Kidney capillary endothelial cell (primary cell): ENCODE measurements at places on chromosomes 16 and 17.
A peak's percentile ranks its signal among the peaks of the same experiment; 100 is the strongest.

DNA sequence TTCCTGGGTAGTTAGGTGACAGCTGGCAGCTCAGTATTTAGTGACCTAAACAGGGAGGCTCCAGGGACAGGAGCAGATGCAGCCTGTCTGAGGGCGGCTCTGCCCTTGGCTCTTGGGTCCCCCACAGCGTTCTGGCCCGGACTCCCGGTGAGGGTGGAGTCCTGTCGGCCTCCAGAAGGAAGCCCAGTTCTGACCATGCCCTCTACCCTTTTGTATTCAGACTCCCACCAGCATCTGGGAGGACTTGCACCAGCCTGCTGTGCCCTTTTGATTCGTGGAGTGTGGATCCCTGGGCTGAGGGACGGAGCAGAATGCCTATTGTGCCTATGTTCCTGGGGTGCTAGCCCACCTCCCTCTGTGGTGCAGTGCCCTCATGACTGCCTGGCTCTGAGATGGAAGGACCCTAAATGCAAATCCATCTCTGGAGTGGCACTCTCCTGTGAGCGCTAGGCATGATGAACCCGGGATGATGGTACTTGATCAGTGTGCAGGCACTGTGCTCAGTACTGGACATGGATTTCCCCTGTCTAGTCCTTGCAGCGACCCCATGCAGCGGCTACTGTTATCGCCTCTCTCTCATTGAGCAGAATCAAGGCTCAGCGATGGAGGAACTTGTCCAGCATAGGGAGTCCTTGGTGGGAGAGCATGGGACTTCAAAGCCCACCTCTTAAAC is 123.1 kb downstream of the SNX29 start:
- no peak for DNase-seq

DNA sequence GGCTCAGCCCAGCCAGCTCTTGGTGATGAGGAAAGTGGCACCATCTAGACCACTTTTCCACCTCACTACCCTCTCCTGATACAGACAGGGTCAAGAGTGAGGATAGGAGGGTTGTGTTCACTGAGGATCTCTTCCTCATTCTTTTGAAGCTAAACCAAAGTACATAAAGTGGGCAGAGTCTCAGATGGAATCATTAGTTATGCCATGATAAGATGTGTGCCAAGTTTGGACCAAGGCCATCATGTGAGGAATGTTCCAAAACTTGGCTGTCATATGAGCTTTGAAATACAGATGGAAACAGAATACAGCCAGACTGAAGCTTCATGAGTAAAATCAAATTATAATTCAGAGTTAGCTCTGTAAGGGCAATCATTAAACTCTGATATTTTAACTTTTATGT is 37.2 kb downstream of the ACSM1 start:
- DNase-seq: no peak

GRCh38 chr17:64190472-64190871 is 60.5 kb upstream of the ERN1 start:
- peak; percentile 56 for DNase-seq

GRCh38 chr17:20022701-20023100 is 13.5 kb downstream of the SPECC1 start:
- no peak for DNase-seq

GRCh38 chr17:80605326-80606066 is 60.9 kb downstream of the RPTOR start:
- no peak for DNase-seq

- no peak for DNase-seq
These were observed 61.6 kb downstream of the TIMM22 start for GRCh38 chr17:1058423-1059130.

DNA sequence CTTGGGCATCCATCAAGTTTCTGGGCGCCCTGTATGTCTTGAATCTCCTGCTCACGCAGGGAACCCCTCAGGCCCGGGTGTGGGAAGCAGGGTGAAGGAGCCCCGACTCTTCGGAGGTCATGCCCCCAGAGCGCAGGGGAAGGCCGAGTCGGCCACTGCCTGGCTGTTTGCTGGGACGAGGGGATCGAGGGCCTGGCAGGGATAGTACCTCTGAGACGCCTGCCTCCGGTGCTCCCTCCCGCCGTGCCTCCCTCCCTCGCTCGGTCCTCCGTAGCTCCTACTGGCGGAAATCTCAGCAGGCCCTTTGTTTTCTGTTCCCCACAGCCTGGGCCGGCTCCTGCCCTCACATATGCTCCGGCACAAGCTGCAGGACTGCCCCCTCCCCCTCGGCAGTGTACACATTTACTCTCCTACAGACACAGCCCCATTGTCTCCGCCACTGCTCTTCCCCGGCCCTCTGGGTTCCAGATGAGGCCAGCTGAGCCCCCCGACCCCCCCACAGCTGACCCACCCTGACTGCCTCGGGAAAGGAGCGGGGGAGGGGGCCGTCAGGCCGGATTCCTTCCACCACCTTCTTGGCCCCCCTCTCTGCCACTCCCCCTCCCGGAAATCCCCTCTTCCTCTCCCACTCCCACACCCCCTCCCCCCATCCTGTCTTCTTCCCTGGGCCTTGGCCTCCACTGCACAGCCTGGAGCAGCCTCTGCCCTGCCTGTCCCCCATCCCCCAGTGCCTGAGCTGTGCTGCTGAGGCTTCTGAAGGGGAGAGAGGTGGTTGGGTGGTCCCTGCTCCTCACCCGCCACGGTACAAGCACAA is 1.4 kb downstream of the TRAF4 start:
- no peak for DNase-seq

- DNase-seq: no peak
These were observed 24.1 kb downstream of the ALOX15B start for GRCh38 chr17:8062807-8063483.

GRCh38 chr17:45229681-45230409 is 8.2 kb downstream of the FMNL1 start:
- DNase-seq: no peak

DNA sequence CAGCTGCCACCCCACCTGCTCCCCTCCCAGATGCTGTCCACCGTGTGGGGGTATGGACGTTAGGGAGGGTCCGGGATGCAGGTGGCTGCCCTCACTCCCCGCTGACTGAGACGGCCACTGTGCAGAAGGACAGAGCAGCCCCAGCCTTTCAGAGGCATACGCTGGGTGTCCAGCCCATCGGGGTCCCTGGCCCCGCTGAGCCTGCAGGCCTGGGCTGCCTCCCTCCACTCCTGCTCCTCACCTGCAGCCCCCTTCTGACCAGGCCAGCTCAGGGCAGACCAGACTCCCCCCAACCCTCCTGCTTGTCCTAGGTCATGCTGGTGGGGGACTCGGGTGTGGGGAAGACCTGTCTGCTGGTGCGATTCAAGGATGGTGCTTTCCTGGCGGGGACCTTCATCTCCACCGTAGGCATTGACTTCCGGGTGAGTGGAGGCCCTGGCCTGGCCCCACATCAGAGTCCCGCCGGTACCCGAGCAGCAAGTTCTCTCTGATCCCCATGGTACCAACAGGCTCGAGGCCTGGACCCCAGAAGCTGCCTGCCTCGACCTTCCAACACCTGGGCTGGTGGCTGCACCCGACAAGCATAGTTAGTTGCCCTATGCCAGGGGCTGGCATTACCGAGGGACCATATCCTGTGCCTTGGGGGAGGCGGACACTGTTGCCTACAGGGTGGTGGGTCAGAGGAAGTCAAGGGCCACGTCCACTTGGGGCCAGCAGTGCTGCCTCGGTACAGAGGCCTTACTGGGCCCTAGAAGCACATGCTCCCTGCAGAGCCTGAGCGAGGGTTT is 1.4 kb downstream of the RAB26 start:
- DNase-seq: no peak
